ENCODE measurements at places on chromosomes 1 and 21. TPM values are rescaled to one million over a fixed set of nuclear protein-coding genes. Genes with fewer than 3 reads are reported as not detected.

Gene EPHA10
- total RNA-seq: 0.43 TPM

DNA sequence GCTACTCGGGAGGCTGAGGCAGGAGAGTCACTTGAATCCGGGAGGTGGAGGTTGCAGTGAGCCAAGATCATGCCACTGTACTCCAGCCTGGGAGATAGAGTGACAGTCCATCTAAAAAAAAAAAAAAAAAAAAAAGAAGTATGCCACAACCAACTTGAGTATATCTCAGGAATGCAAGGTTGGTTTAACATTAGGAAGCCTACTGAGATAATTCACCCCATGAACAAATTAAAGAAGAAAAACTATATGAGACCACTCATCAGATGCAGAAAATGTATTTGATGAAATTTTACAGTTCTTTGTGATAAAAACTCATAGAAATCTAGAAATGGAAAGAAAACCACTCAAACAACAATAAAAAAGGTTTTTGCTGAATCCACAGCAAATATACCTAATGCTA lies 373.8 kb downstream of the LMO4 start:
- no peak for DNase-seq

GRCh38 chr21:31287201-31287600 lies 56.9 kb downstream of the TIAM1 start:
- no peak for DNase-seq

DNA sequence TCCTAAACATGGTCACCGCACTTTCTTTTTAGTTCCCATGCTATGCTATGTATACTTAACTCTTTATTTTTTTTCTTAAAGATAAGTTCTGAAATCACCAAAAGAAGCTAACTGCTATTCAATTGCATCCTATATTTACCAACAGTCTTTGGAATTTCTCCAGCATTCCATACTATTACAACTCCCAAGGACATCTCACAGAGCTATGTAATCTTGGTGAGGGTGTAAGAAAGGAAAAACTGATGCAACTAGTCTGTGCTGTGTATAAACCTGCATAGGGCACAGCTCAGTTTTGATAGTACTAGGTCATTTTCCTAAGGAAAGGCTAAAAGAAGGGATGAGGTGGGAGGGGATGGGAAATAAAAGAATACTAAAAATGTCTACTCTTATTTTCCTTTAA lies 78.0 kb downstream of the PTPN14 start:
- peak; percentile 97 for DNase-seq

- no peak for DNase-seq
Observed at GRCh38 chr1:4292861-4293260, 361.5 kb upstream of the AJAP1 start.

DNA sequence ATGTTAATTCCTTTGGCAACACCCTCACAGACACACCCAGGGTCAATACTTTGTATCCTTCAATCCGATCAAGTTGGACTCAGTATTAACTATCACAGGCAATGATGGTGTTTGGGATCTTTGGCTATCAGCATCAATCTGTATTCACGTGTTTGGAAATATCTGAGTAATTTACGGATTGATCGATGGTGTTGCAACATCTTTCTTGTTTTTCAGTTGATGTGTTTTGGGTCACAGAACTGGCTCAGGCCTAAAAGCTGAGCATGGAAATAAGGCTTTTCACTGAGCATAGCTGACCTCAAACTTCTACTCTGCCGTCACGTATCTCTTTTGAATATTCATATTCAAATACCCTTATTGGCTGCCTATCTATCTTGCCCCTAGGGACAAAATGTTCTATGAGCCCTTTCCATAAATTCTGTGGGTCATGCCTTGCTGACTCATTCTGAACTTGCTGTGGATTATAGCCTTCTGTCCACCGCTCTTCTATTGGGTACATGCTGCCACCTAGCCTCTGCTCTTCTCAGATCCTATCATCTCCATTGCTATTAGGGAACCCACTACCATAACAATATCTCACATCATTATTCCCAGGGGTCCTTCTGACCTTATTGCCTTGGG lies 156.0 kb downstream of the PDE4B start:
- DNase-seq: peak; percentile 36

GRCh38 chr1:210446479-210446878 lies 117.8 kb downstream of the HHAT start:
- no peak for DNase-seq

Gene RGS4
- not detected for total RNA-seq

Gene CD2
- total RNA-seq: not detected

DNA sequence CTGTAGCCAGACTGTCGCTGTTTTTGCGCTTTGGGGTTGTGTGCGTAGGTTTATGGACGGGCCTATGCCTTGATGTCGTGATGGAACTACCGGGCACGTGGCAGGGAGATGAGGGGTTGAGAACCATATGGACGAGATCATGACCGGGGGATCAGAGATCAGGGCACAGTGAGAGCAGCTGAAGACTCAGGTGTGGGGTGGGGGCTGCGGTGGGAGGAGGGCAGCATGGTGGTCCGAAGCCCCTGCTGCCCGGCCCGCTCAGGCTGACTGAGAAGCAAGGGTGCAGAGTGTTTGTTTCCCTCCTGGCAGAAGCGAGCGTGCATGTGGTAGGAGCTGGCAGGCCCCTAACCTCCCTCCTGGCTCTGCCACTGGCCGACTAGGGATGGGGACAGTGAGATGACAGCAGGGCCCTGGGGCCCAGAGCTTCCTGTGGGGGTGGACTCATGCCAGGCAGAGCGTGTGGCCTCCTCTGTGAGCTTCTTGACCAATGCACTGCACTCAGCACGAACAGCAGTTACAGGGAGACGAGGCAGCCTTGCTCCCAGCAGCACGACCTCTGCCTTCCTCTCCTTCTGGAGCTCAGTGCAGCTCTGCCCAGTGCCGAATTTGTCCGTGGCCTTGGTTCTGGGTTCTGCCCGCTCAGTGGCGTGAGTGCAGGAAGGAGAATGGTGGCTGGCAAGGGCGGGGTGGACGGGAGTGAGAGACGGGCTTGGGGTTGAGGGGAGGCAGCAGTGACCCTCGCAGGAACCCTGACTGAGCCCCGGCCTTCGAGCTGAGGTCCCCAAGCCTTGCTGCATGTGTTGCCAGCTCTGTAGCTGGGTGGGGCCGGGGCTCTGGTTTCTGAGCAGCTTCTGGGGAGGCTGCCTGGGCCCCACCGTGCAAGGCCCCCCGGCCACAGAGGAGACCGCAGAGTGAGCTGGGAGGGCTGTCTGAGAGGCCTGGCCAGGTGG lies 22.2 kb upstream of the LRRC3 start:
- DNase-seq: no peak

- no peak for DNase-seq
Observed at GRCh38 chr21:36647279-36648093, 51.4 kb upstream of the SIM2 start.

Gene KRTAP21-1
- total RNA-seq: not detected

- no peak for DNase-seq
Observed at GRCh38 chr1:12565966-12566352, 52.1 kb downstream of the DHRS3 start.

Gene GJB3
- total RNA-seq: not detected

- no peak for DNase-seq
Observed at GRCh38 chr1:246587606-246588005, 21.4 kb downstream of the CNST start.

Gene GPR52
- 1.0 TPM for total RNA-seq

- DNase-seq: peak; percentile 55
Observed at GRCh38 chr1:178724728-178725465, at the start of gene RALGPS2. RALGPS2 (plus strand) TSS chr1:178725244; CDS start chr1:178776765, 51,521 bp downstream.

- no peak for DNase-seq
Observed at GRCh38 chr1:73411479-73411878, 786.5 kb downstream of the LRRIQ3 start.

GRCh38 chr1:172704420-172705210 lies 45.7 kb downstream of the FASLG start:
- DNase-seq: no peak

Gene LCE1A
- total RNA-seq: not detected

Gene GUCA2A
- total RNA-seq: not detected

Gene FGR
- not detected for total RNA-seq

Gene OR2T33
- total RNA-seq: not detected
